Hematopoietic multipotent progenitor cell treated with erythropoietin and hydrocortisone succinate and interleukin-3 and kit ligand, for 15 days (in vitro differentiated cells): ENCODE measurements at places on chromosomes 12 and 14.
A peak's percentile ranks its signal among the peaks of the same experiment; 100 is the strongest.

DNA sequence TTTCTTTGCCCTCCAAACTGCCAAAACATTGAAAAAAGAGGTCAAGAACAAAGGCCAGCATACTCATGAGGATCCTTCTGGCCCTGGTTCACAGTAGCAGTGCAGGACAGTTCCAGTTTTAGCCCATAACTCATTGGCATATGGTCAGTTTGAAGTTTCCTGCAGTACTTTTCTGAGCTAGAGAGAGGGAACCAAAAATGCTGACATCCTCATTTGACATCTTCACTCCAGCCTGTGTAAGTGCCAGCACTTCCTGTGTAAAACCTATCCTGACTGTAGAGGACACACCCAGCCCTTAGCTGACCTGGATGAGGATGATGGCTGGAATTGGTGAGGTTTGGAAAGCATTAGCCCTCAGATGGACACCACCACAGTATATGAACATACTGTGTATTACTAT is 84.1 kb downstream of the FGD4 start:
- no peak for DNase-seq

- DNase-seq = no peak
Observed at GRCh38 chr12:54135621-54136350, 53.0 kb downstream of the SMUG1 start.

DNA sequence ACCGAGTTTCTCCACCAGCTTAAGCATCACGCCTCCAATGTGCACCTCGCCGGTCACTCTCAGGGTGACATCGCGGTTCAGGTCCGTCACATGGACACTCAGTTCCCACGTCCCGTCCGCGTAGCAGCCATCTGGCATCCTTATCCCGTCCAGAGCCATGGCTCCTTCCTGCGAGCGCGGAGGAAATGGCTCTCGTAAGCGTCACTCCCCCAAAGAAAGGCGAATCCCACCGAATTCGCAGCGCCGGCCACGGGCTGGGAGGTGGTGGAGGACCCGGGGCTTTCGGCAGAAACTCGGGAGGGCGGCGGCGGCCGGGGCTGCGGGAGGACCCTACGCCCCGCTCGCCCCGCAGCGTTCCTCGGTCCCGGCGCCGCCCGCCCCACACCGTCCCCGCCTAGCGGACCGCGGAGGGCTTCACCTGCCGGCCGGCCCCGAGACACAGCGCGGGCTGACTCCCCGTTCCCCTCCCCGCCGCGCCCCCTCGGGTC is 396 bp downstream of the FERMT2 start:
- DNase-seq = no peak

DNA sequence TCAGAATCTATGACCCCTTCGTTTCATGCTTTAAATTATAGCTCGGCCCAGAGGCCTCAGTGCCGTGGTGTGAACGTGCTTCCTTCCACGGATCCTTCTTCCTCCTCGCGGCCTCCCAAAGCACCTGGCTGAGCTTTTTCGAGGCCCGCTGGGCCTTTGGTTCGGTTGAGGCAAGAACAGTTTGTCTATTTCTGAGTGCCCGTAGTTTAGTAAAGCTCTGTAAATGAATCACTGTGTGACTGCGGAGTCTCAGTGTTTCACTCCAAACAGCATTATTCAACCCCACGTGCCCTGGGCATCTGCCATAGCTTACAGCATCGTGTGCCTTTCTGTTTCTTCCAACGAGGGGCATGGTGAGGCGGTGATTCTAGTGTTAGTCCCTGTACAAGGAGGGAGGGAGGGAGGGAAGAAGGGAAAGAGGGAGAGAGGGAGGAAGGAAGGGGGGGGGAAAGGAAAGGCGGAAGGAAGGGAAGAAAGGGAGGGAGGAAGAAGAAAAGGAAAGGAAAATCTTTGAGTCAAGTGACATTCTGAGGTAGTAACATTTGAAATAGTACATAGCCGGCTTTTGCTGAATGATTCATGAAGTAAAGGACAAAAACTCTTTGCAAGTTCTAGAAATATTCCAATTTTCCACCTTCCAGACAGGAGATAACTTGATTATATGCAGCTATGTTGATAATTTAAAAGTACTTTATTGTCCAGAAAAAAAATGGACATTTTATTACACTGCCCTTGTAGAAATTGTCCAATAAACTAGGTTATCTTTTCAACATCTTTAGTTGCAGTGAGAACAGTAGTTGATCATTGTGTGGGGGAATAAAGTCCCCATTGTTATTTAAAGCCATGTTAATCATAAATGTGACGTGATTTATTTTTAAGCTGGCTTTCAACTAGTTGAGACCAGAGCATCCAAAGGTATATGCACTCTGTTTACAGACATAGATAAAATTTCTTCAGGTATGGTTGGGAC is 1.2 kb upstream of the TRIM9 start:
- no peak for DNase-seq

DNA sequence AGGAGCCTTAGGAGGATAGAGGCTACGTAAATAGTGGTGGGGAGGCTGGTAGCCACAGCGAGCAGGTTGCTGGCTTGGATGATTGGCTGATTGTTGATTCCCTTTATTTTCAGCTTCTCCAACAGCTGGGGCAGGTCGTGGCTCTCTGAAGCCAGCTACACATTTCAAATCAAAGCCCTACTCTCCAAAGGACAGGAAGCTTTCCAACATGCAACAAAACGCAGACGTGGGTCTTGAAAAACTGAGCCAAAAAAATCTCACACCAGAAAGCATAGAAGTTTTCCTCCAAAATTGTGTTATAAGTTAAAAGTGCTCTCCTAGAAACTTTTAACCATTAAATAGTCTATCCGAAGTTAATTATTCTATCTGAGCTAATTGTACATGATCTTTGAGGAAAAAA is 37.6 kb upstream of the PRICKLE1 start:
- no peak for DNase-seq

DNA sequence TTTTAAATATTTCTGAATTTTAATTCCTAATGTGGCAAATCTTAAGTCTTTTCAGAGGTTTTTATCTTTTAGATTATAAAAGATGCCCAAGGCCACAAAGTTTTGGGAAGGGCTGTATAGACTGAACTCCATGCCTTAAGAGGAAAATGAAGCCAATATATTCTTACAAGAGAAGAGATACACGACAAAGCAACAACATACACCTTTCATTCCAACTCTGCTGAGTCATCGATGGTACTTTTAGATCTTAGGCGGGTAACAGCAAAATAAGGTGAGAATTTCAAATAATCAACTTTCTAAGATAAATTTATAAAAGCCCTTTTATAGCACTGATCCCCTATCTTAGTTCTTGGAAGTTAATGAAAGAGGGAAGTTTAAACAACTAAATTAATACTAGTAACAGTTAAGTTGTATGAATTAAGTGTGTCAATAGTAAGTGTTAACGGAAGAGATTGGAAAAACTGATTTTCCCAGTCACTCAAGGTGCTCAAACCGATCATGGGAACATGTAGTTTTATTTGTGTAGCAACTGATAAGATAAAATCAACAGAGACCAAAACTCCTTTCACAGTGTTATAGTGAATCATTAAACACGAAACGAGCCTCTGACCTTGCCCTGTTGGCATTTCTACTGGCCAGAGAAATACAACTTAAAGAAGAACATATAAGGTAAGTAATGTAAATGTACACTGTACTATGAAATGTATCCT is 18.8 kb upstream of the PIK3C2G start:
- DNase-seq = no peak

DNA sequence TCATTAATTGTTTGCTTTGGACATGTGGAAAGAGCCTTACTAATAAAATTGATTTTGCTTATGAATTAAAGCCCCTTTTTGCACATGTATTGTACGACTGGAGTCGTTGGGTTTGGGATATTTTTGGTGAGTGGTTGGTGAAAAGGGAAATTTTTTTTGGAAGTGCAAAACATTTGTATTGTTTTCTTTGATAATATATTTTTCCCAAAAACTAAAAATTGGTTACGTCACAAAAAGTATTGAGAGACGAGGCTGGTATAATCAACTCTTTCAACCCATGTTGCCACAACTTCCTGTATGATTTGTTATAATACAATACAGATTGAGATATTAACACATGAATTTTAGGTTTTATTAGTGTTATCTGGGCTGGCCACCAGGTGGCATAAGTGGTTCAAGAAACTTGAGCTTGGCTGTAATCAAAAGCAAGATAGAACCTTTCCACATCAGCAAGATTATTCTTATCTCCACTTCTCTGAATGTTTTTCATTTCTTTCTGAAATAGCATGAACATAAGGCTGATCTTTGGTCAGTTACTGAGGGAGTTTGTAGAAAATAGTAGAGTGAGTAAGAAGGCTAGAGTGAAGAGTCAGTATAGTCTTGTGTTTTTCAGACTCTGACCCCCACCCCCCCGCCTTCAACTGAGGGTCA is 8.7 kb downstream of the NGDN start:
- DNase-seq = peak; percentile 71

DNA sequence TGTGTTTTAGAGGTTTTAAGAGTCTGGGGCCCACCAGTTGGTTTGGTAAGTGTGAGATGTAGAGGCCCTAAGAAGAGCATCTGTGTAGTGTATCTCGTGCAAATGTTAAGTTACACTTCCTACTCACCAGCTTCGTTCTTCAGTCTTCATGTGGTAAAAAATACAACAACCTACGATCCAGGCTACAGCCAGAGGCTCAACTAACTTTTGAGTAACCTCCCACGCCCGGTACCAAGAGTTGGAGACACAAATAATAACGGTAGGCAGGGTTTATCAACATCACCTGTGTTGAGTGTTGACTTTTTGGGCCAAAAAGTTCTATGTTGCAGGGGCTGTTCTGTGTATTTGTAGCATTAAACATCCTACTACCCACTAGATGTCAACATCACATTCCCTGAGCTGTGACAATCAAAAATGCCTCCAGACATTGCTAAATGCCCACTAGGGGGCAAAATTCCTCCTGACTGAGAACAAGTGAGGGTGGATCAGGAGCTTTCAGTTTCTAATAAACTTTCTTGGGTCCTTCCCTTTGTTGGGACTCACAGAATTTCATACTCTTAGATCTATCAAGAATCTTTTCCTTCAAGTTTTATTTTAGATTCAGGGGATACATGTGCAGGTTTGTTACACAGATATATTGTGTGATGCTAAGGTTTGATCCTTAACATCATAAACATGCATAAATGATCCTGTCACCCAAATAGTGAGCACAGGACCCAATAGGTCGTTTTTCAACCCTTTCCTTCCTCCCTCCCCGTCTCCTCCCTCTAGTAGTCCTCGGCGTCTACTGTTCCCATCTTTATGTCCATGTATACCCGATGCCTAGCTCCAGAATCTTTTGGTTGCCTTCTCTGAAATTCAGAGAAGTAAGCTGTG is 94.7 kb downstream of the SLC2A13 start:
- DNase-seq = peak; percentile 69

DNA sequence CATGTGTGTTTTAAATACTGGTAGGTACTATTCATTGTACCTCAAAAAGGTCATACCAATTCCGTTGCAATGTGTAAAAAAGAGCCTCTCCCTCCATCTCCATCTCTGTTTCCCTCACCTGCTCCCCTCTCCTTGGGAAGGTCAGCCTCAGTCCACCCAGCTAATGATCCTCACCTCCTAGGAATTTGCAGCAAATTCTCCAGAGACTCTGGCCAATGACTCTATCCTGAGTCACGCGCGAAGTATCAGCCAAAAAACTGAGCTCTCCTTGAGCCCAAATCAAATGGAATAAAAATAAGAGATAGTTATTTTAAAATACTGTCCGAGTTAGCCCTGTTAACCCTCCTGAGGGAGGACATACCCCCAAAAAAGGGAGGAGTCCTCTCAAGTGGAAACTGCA is 148.4 kb downstream of the DPF3 start:
- no peak for DNase-seq

DNA sequence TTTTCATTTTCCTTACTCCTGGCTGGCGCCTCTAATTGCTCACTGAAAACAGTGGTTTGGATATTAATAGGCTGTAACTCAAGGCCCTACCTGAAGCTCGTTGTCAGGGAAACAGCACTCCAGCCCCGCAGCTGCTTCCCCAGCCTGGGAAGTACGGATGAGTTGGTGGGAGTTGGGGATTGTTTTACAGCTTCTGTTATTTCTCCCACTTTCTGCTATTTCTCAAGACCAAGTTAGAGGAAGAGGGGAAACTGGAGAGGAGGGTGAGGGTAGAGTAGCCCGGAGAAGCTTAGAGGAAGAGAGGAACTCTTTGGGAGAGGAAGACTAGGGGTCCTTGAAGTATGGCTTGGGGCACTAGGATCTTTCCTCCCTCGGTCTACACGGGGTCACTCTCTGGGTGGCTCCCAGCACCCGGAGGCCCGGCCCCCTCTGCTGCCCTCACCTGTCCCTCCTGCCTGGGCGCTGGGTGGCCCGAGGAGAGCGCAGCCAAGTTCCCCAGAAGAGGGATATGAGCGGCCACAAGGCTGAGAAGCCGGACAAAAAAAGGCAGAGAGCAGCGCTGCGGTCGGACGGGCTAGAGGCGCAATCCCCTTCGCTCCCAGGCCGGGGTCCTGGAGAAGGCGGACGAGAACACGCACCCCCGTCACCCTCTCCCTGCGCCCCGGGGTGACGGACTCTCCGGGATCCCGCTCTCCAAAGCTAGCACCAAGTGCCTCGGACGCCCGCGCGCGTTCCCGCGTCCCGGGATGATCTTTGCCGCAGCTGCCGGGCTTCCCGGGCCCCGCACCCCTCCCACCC is 671 bp downstream of the SPTB start:
- peak; percentile 38 for DNase-seq

GRCh38 chr12:82461393-82461792 is 103.1 kb downstream of the METTL25 start:
- no peak for DNase-seq

- no peak for DNase-seq
Observed at GRCh38 chr12:26941215-26941594, 2.9 kb downstream of the FGFR1OP2 start.

DNA sequence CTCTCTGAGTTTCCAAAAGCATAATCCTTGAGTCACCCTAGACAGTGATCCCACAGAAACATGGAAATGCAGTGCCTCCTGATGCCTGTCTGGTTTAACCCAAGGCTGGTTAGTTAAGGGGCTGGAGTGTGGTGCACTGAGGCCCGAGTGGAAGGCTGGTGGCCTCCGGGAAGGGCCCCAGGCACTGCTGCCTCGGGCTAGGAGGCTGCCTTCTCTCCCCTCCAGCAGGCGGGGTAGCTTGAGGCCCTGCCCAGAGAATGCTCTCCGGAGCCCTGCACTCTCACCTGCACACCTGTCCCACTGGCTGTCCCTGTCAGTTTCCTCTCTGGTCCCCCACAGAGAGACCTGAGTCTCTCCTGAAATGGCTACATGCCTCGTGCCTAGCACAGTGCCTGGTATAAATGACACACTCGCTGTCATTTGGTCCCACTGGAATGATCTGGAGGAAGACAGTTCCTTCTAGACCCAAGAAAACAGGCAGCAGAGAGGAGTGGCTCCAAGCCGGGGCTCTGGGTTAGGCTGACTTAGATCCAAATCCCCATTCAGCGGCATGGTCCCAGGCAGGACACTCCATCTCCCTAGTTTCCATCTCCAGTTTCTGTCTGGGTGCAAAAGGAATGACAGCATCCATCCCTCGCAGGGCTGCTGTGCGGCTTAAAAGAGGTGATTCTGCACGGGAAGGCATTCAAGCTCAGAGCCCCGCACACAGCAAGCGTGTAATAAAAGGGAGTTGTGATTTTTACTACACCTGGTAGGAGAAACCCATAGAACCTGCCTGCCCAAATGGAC is 54.0 kb downstream of the RBM19 start:
- no peak for DNase-seq

- DNase-seq = no peak
Observed at GRCh38 chr12:101925361-101925760, 48.0 kb downstream of the DRAM1 start.
